ENCODE measurements at places on chromosomes 3 and 15. TPM values are rescaled to one million over a fixed set of nuclear protein-coding genes. Genes with fewer than 3 reads are reported as not detected.
A peak's percentile ranks its signal among the peaks of the same experiment; 100 is the strongest.

- H3K4me3 ChIP-seq = no peak overlapping the region
- no peak for DNase-seq
- no peaks in the 10 kb centered on the region for H3K36me3 ChIP-seq
Observed at GRCh38 chr3:187014417-187014864, 84.1 kb downstream of the ST6GAL1 start.

DNA sequence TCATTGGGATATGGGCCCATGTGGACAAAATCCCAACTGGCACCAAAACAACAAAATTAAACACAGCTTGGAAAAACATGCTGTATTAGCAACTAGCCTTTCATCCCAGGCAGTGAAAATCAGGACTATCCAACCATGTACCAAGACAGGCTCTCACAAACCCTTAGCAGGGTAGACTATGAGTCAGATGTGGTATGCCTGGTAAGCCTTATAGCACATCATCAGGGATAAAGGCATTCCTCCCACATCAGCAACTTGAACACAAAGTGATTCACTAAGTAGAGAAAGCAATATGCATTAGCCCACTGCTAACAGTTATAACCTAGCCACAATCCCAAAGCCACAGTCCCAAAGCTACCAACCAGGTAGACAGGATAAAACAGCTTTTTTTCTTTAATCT, 8.0 kb downstream of the CEP152 start:
- peaks cover 33% of the 10 kb centered on the region for H3K4me1 ChIP-seq
- H3K4me3 ChIP-seq = no peak overlapping the region
- H3K27ac ChIP-seq = no peak overlapping the region
- no peak for DNase-seq

- no peak overlapping the region for H3K27ac ChIP-seq
- H3K36me3 ChIP-seq = no peaks in the 10 kb centered on the region
- H3K4me1 ChIP-seq = peaks cover 2% of the 10 kb centered on the region
Observed at GRCh38 chr3:85785766-85786165, 827.0 kb downstream of the CADM2 start.

GRCh38 chr3:178393824-178394223, 142.4 kb upstream of the KCNMB2 start:
- no peaks in the 10 kb centered on the region for H3K36me3 ChIP-seq
- no peak for DNase-seq
- H3K4me1 ChIP-seq = no peaks in the 10 kb centered on the region
- peak overlapping the region; percentile 38 for H3K27ac ChIP-seq
- H3K27me3 ChIP-seq = no peaks in the 10 kb centered on the region

Gene MCF2L2
- 0.56 TPM for polyA plus RNA-seq

Gene CCNB2
- polyA plus RNA-seq = 46.6 TPM
